MG63 (cell line): ENCODE measurements at places on chromosomes 2 and 18. TPM values are rescaled to one million over a fixed set of nuclear protein-coding genes. Genes with fewer than 3 reads are reported as not detected.

GRCh38 chr2:3522961-3523421 is 3.7 kb upstream of the ADI1 start:
- no peak for DNase-seq

The PJVK gene
- total RNA-seq: 0.59 and 1.4 TPM in 2 replicates

DNA sequence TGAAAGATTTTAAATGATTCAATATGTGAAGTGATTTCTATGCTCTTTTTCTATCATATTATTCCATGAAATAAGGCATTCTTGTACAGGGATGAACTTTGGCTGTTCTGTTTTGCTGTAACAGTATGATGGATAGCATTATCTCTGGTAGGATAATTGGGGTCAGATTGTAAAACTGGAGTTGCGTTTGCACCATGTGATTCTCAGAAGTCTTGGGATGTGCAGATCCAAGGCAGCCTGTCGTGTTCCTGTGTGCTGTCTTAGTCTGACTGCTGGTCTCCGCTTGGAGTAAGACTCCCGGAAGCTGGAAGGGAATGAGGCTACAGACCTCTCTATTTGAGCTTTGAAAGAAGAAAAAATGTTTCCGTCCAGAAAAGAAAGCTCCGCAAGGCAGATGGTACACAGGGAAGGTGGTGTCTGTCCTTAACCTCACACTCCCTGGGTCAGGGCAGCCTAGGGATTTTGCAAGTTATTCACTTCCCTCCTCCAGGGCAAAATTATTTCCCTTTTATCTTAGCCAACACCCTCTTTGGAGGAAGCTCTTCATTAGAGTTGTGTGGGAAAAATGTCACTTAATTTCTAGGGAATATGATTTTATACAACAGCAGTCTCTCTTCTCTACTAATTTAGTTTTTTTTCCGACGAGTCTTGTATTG is 250.6 kb downstream of the PTPRM start:
- no peak for DNase-seq

GRCh38 chr18:48326901-48327675 is 82.1 kb downstream of the ZBTB7C start:
- DNase-seq: peak; percentile 64

The GKN1 gene
- total RNA-seq: not detected in 2 replicates

GRCh38 chr18:34991152-34991551 is 50.1 kb upstream of the MAPRE2 start:
- DNase-seq: no peak

The FANCL gene
- total RNA-seq: 21.4 and 25.9 TPM in 2 replicates

- no peak for DNase-seq
Observed at GRCh38 chr2:73092146-73092783, 20.5 kb downstream of the RAB11FIP5 start.

- DNase-seq: no peak
Observed at GRCh38 chr2:63326473-63326872, 261.8 kb downstream of the WDPCP start.

GRCh38 chr2:179373816-179374215 is 109.2 kb upstream of the SESTD1 start:
- no peak for DNase-seq
